ENCODE measurements at places on chromosomes 5 and 9.
A peak's percentile ranks its signal among the peaks of the same experiment; 100 is the strongest.

DNA sequence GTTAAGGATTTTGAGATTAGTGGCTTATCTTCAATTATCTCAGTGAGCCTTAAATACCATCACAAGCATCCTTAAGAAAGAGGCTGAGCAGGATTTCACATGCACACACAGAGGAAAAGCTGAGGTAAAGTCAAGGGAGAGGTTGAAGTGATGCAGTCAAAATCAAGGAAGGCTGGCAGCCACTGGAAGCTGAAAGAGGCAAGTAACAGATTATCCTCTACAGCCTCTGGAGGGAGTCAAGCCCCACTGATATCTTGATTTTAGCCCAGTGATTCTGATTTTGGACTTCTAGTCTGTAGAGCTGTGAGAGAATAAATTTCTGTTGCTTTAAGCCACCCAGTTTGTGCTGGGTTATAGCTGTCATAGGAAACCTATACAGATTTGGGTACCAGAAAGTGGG is 80.1 kb downstream of the ANKRD31 start:
- no peak for DNase-seq

DNA sequence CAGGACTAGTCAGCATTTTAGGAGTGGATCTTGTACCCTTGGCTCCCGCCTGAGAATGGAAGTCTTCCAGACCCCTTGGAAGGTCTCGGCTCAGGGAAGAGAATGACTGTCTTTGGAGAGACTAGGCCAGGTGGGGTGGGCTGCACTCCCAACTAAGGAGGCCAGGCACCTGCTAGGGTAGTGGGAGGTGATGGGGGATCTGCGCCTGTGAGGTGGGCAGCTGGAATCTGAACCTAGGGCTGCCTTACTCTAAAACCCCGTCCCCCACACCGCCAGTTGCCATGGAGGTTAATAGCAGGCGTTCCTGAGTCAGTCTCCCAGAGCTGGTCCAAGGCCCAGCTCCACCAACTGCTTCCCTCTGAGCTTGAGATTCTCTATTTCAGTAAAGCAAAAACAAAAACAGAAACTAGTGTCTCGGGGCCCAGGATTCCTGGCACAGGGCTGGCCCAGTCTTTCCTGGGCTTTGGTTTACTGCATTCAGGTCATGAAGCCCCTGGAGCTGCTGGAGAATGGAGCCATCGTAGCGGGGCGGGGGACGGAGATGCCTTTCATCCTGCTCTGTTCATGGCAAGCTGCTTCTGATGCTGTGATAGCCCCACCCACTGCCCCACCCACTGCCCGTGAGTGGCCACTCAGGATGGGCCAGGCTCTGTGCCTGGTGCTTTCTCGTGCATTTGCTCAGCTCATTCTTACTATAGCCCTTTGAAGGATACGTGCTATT is 57.5 kb downstream of the DAB2IP start:
- DNase-seq: peak; percentile 25

- DNase-seq: no peak
Measured at GRCh38 chr9:95157481-95158151, 159.9 kb downstream of the FANCC start.

DNA sequence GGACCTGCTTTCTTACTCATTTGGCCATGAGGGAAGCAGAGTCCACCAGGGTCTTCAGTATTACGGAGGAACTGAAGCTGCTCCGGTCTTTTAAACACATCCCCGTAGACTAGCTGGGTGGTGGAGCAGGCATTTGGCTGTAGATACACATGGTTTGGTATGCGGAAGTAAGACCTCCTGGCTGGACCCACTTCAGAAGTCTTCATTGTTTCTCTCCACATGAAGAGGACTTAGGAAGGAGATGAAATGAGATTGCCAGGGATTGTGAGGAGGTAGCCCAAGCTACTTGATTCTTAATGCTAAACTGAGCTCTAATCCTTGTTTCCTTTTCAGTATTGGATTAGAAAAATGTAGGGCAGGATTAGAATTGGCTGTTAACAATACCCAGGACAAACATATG is 32.9 kb downstream of the STXBP1 start:
- no peak for DNase-seq

DNA sequence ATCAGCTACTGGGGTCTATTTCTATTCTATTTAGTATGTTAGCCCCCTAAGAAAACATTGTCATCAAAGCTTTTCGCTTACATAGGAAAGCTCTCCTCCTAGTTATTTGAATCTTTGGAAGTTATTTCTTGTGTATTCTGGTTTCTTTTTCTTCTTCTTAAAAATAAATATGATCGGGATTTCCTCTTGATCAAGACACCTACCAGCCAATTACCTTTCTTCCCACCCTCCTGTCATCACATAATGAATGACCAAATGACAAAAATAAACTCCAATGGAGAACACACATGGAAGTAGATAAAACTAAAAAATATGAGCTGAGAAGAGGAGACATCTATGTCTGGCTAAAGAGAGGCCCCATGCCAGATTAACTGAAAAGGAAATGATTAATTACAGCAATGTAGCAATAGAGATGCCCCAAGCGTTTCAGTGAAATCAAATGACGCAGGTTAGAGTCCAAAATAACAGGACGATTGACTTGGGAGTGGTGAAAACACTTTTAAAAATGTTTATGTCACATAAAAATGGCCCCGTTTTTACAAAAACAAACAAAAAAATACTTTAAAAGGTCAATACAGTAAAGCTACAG is 59.5 kb upstream of the PCSK1 start:
- DNase-seq: no peak

- no peak for DNase-seq
Measured at GRCh38 chr9:108296056-108296455, 559.7 kb downstream of the ACTL7B start.

DNA sequence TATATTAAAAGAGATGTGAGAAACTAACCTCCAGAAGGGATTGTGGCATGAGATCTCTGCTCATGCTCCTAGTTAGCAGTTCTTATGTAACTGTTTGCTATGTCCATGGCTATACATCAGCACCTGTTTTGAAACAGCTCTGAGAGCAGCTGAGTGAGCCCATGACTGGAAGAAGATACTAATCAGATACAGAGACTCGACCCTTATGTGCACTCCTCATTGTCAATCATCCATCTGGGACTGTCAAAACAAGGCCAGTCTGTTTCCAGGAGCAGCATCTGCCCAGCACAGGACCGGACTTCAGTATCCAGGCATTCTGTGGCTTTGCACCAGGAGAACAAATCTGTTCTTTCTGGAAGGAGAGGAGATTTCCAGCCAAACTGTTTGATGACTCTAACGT is 77.7 kb downstream of the EFNA5 start:
- no peak for DNase-seq

GRCh38 chr5:102278231-102278630 is 17.9 kb downstream of the SLCO4C1 start:
- no peak for DNase-seq

DNA sequence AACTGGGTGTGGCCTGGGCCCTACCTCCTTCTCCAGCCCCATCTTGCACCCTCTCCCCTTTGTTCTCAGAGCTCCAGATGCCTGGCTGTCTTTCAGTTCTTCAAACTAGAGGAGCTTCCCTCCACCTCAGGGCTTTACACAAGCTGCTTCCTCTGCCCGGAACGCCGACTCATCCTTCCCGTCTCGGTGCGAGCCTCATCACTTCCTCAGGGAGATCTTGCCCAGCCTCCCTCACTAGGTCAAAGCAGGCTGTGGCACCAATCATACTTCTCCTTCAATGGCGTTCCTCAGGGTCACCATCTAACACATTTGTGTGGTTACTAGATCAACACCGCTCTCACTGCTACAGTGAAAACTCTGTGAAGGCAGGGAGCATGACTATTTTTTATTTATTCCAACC is 56.2 kb upstream of the ZSWIM6 start:
- peak; percentile 40 for DNase-seq

DNA sequence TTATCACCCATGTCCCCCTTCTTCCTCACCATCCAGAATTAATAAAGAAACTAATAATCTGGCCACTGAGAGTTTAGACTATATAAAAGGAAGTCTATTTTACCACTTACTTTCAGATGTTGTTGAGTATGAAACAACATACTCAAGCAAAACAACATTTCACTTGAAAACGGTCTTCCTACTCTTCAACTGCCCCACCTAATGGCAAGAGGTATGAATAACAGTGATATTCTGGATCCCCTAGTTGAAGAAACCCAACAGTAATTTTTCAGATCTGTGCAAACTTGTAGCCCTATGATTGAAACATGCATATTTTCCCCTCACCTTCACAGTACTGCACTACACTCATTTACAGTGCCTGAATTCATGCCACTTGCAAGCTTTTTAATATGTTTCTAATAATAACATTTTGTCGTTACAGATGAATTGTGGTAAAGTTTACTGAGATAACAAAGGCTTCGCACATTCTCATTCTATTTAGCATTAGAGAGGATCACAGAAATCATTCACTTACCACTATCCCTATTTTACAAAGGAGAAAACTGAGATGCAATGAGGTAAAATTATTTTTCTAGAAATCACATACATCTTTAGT is 267.9 kb upstream of the PDE4D start:
- DNase-seq: no peak

DNA sequence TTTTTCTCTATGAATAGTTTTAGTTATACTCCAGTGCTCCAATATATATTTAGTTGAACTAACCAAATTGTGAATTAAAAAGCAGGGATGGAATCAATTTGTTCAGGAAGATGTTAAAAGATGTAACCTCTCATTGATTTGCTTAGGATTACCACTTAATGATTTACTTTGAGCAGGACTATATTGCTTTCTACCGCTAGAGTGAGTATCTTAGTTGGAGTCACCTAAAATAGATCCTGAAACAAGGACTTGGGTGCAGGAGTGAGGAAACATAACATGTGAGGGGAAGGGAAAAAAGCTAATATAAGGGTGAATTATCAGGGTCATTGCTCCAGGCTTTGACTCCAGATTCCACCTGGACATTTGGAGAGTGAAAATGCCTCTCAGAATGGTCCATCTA is 2277.4 kb upstream of the C9orf72 start:
- DNase-seq: no peak

- no peak for DNase-seq
Measured at GRCh38 chr5:144126707-144127106, 43.8 kb downstream of the YIPF5 start.

DNA sequence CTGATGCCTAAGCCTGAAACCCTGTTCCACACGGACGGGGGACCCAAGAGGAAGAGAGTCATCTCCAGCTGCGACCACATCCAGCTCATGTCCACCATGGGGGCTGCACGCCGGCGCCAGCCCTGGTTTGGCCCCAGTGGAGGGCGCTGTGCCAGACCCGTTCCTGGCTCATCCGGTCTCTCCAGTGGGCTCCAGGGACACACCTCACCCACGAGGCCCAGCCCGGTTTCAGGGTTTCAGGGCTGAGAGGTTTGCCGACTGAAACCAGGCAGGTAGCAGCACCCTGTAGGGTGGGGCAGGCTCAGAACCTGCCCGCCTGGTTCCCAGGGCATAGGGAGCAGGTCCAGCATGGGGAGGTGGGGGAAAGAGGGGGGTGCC is 71.4 kb upstream of the STXBP1 start:
- DNase-seq: no peak

GRCh38 chr9:21506626-21507482 is 24.7 kb upstream of the IFNE start:
- DNase-seq: no peak

- DNase-seq: no peak
Measured at GRCh38 chr9:114532561-114533237, 27.4 kb upstream of the WHRN start.

- peak; percentile 9 for DNase-seq
Measured at GRCh38 chr9:21470126-21470525, 12.0 kb downstream of the IFNE start.

GRCh38 chr9:85738509-85738908 is 3.2 kb downstream of the AGTPBP1 start:
- DNase-seq: no peak
